ENCODE measurements at places on chromosomes 5 and 9.

- no peak for DNase-seq
Observed at GRCh38 chr5:37665889-37666288, 174.0 kb downstream of the GDNF start.

DNA sequence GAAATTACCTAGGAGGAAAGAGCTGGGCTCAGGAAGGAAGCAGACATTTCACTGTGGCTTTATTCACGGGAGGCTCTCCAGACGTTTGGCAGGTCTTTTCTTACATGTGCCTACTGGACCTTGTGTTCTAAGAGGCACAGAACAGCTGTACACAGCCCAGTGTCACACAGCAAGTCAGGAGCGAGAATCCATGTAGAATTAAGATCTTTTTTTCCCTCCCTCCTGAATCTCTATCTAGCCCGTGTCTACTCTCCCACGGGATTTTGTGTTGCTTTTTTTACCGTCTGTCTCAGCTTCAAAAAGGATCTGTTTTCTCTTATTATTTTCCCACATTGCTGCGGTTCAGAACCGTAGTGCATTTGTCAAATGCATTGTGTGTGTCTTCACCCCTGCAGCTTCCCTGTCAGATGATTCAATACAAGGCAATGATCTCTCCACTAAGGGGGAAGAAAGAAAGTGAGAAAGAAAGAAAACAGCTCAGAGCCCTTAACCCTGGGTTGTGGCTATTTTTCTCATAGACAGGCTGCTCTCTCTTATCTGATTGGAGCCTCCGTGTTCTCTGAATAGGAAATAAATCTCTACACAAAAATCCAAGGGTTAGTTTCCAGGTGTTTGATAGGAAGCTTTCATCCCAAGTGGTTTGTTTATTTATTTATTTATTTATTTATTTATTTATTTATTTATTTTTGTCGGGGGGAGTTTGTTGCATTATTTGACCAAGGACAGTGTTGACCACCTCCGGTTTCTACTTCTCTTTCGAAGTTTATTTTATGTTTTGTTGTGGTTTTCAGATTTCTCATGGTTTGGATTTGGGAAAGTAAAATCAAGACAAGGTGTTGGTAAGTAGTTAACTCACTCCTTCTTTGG lies 191.0 kb downstream of the NTRK2 start:
- DNase-seq, result no peak

DNA sequence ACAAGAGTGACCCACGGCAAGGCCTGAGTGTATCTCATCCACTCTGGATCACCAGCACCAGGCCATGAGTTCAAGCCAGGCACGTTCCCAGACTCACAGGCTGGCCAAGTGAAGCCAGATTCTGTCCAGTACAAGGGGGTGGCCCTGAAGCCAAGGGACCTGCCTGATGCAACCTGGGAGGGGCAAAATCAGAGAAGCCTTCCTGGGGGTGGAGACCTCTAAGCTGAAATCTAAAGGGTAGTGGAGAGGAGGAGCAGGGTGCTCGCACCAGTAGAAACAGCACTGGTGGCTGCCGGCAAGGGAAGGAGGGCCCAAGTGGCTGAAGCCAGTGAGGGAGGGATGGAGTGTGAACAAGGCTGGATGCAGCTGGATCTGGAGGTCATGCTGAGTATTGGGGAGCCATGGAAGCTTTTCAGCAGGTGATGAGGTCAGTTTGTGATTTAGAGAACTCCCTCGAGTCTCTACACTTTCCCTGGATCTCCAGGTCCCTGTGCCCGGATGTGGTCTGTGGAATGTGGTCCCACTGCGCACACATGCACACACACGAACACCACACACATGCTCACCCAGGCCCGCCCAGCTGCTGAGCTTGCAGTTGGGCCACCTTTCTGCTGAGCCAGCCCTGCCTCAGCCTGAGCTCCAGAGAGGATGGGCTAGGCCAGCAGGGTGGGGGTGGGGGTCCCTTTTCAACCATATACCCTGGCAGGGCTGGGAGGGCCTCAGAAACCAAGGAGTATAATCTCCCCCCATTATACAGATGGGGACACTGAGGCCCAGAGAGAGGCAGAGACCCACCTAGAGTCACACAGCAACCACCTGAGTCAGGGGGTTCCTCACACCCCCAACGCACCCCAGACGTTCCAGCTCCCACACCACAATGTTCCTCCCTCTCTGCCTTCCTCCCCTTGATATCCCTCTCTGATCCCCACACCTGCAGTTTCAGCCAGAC lies 1.6 kb downstream of the PIP5KL1 start:
- no peak for DNase-seq

- no peak for DNase-seq
Observed at GRCh38 chr5:132264546-132265335, 7.2 kb downstream of the PDLIM4 start.

DNA sequence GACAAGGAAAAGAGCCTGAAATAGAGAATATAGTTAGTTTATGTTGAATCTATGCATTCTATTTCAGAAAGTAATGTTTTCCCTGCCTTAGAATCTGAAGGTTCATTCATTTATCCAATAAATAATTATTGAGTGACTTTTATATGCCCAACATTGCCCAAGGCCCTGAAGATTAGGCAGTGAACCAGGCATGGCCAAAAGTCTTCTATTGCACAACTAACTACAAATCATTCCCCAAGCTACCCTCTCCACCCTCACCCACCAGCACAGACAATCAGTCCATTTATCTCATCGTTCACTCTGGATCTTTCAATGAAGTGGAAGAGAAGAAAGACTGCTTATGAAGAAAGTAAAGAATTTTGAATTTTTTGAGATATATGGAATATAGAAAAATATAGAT lies 268.4 kb downstream of the PLK2 start:
- no peak for DNase-seq
